Type B pancreatic cell (in vitro differentiated cells): ENCODE measurements at places on chromosomes 7 and 10. TPM values are rescaled to one million over a fixed set of nuclear protein-coding genes. Genes with fewer than 3 reads are reported as not detected.

- DNase-seq: no peak
These were observed 28.1 kb upstream of the PLXDC2 start for GRCh38 chr10:19788075-19788686.

DNA sequence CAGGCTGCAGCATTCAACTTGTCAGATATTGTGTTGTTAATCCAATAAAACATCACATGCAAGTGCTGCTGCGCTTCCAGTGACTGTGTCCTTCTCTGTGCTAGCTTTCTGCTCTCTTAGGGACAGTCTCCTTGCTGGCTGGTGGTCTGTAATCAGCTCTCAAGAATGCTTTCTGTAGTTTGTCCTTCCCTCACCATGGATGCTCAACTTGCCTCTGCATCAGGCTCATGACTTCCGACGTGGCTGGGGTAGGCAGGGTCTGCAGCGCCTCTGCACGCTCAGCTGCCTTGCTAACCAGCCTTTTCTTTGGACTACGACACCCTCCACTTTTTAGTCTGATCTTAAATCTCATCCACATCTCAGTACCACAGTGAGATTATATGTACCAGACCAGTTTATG lies 58.3 kb downstream of the MMRN2 start:
- DNase-seq: no peak

GRCh38 chr7:2968616-2969397 lies 74.9 kb downstream of the CARD11 start:
- DNase-seq: no peak

Gene SFTPA1
- total RNA-seq: 0.22 and 5.9 TPM in 2 replicates

DNA sequence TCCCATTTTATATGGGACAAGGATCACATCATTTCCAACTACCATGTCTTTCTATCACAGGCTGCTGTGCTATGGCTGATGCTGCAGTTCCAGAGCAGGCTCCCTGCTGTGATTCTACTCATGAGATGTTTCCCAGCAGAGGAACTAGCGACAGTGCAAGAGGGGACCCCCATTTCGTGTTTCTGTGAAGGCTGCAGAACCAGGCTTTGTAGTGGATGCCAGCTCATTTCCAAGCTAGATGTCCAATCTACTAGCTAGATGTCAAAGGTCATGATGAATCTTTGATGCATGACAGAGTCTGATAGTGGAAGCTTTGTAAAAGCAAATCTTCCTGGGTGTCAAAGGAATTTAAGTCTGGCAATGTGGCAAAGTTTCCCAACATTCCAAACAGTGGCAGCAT lies 21.2 kb upstream of the MYO3A start:
- no peak for DNase-seq

DNA sequence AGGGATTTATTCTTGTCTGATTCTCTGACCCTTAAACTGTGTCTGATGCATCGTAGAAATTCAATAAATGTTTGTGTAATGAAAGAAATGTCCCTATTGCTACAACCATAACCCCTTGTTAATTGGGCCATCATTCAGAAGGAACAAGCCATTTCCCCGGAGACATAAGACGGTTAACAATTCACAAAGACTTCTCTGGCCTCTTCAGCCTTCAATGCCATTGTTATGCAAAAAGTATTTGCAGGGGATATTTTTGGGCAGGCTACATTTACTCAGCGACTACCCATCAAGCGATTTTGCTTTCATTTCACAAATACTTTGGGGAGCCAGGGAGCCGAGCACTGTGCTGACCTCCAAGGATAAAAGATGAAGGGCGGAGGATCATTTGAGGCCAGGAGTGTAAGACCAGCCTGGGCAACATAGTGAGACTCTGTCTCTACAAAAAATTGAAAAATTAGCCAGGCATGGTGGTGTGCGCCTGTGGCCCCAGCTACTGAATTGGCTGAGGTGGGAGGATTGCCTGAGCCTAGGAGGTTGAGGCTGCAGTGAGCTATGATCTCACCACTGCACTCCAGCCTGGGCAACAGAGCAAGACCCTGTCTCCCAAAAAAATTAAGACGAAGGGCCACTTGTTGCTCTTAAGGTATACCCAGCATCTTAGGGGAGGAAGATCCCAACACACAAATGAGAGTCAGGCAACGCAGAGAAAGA lies 20.0 kb upstream of the SDK1 start:
- DNase-seq: no peak

DNA sequence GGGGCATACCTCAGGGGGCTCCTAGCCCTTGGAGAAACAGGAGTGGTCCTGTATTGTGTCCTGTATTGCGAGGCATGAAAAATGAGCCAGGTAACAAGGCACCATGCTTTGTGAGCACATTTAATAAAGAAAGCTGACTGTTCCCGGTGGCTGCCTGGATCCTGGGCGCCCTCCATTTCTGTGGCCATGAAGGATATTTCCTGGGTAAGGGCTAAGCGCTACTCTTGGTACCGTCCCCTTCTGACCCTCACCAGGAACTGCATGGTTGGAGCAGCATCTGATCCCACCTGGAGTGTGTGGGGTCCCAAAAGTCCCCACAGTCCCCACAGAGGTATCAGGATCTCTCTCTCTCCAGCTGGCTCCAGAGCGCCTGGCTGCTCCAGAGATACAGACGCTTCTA lies 139.5 kb downstream of the MAPK8 start:
- no peak for DNase-seq

- DNase-seq: no peak
These were observed 290 bp downstream of the MALRD1 start for GRCh38 chr10:19048891-19049290.

GRCh38 chr7:34656041-34656440 lies 2.0 kb upstream of the NPSR1 start:
- DNase-seq: no peak

Gene DIP2C
- 22.6 and 23.1 TPM in 2 replicates for total RNA-seq

Gene NEUROG3
- total RNA-seq: 0.51 and 0.93 TPM in 2 replicates

DNA sequence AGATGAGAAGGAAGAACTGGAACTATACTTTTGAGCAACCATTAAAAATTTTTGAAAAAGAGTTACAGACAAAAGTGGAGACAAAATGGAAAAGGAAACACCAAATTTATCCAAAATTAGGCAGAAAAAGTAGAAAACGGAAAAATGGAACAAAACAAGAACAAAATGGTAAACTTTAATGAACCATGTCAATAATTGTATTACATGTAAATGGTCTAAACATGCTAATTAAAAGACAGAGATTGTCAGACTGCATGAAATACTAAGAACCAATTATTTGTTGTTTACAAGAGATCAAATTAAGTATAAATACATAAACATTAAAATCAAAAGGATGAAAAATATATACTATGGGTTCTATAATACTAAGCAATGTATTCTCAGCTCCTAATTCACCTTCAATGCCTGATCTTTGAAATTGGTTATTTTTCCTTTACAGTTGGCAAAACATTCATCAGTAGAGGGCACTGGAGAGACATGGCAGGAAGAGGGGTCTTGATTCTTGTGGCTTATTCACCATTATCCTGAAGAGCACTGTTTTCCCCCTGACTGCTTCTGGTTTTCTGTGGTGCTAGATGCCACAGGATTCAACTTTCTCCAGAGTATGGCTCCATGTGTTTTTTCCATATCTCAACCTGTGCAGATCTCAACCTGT lies 124.9 kb downstream of the ELFN1 start:
- DNase-seq: no peak

Gene TBC1D12
- total RNA-seq: 9.0 and 9.7 TPM in 2 replicates

Gene PTF1A
- total RNA-seq: 0.51 and 1.4 TPM in 2 replicates

GRCh38 chr7:117630501-117630900 lies 150.7 kb downstream of the CFTR start:
- DNase-seq: no peak

Gene CLRN3
- 2.2 and 6.6 TPM in 2 replicates for total RNA-seq

Gene PRKCQ
- total RNA-seq: 1.6 and 2.0 TPM in 2 replicates

Gene KAT6B
- 21.5 and 48.3 TPM in 2 replicates for total RNA-seq

- DNase-seq: no peak
These were observed 24.7 kb upstream of the PIK3CG start for GRCh38 chr7:106840342-106840741.

GRCh38 chr7:3953946-3954345 lies 652.9 kb downstream of the SDK1 start:
- no peak for DNase-seq

DNA sequence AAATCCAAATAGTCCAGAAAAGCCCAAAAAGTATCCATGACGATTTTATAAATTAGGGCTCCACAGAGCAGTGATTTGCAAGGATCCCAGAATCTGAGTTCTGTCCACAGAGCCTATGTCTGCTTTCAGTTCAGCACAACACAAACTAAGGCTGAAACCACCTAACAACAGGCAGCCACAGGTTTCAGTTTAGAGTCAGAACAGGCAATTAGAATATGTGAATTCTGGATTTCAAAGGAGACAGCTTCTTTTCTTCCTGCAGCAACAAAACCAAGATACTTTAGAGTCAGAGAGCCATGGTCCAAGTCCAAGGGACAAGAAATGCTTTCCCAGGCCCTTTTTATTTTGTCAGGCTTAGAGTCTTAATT lies 23.6 kb downstream of the IFIT3 start:
- no peak for DNase-seq

GRCh38 chr10:24118246-24118645 lies 90.7 kb upstream of the KIAA1217 start:
- DNase-seq: no peak

GRCh38 chr7:100866729-100867039 lies 503 bp upstream of the TRIP6 start:
- DNase-seq: no peak

DNA sequence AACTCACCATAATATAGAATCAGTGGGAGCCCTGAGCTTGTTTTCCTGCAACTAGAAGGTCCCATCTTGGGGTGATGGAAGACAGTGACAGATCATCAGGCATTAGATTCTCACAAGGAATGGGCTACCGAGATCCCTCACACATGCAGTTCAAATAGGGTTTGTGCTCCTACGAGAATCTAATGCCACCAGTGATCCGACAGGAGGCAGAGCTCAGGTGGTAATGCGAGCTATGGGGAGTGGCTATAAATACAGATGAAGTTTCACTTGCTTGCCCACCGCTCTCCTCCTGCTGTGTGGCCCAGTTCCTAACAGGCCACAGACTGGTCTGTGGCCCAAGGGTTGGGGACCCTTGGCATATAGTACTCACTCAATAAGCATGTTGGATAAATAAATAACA lies 93.4 kb downstream of the POU6F2 start:
- no peak for DNase-seq

DNA sequence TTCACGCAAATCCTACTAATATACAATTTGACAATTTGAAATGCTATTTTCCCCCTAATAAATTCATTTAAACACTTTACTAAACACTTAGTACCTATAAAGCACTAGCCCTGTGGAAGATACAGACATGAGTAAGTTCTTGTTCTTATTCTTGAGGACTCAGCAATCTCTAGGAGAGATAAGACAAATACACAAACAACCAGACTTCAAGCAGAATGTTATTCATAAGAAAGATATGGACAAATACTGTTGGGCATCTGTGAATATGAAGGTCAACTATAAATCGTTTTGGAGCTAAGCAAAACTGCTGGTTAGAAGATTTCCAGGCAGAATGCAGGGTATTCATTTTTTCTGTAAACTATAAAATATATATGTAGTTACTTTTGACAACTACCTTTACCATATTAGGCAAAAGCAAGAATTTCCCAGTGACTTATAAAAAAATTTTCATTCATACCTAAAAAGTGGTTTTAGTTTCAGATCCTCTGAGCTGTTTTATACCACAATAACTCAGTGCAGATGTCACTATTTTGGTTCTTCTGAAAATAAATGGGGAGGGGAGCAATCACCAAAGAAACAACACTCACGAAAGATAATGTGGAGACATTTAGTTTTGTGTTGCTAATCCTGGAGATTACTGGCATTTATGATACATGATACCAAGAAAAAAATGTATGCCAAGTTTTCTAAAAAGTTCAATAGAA lies 3.8 kb downstream of the VPS41 start:
- no peak for DNase-seq

Gene ANKRD61
- total RNA-seq: 0.31 TPM in 1 of 2 replicates, not detected in the other

GRCh38 chr7:149832332-149833041 lies 5.7 kb upstream of the ZNF862 start:
- DNase-seq: no peak
